ENCODE measurements at places on chromosomes 1 and 21.

DNA sequence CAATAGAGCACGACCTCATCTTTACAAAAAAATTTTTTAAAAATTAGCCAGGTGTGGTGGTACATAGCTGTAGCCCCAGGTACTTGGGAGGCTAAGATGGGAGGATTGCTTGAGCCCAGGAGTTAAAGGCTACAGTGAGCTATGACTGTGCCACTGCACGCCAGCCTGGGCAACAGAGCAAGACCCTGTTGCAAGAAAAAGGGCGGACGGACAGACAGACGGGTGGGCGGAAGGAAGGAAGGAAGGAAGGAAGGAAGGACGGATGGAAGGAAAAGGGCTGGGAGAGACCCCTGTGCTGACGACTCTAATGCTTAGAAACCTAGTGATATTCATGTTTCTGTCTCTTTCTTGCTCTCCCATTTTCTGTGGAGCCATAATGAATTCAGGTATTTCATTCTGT lies 14.4 kb downstream of the PI4KB start:
- DNase-seq = no peak

- DNase-seq = no peak
These were observed 34.7 kb downstream of the RGS5 start for GRCh38 chr1:163168053-163168452.

DNA sequence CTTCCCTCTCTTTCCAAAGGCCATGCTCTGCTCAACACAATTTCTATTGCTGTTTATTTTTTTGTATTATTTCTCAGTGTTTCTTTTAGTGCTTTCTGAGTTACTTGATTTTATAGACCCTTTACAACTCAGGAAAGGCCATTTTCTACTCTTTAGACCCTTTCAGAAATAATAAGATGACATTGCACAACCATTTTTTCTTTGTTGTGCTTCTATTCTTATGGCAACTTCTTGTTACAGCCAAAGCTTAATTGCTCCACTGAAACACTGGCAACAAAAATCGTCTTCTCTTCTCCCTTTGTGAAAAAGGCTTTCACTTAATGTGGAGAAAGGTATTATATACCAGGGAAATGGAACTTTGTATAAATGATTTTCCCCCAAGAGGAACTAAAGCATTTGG lies 39.0 kb upstream of the SAMSN1 start:
- no peak for DNase-seq

DNA sequence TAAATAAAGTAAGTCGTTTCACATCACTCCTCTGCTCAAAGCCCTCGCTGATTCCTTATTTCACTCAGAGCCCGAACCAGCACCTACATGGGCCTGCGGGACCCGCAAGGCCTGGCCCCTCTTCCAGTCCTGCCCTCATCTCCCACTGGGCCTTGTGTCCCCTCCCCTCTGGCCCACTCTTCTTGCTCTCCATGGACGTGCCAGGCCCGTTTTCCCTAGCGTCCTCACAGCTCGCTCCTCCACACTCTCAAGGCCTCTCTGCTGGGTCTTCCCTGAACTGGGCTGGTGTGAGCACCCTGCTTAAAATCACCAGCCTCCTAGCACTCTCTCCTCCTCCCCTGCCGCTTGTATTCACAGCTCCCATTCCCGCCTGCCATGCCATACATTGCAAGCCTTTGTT lies 237.9 kb downstream of the FOXD2 start:
- DNase-seq = no peak

GRCh38 chr1:152386940-152387339 lies 27.1 kb downstream of the CRNN start:
- DNase-seq = no peak

DNA sequence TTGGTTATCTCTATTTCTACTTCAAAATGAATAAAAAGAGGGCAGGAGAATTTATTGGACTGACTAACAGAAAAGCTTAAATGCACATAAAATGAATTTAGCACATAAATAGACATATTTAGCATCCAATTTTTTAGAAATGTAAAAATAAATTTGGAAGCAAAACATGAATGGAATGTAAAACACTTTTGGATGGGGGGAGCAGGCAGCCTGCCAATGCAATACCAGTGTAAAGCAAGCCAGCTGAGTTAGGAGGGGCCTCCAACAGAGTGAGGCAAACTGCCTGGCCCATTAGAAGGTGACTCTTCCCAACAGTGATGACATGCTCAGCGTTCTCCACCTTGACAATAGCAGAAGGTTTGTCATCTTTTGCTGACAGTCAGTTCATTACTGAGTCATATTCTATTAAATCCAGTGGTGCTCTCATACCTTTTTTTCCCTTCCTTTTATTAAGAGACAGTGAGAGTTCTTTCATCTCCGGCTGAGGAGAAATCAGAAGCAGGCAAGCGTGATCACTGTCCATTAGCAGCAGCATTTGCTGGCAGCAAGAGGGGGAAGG lies 19.5 kb upstream of the EXO1 start:
- no peak for DNase-seq

- no peak for DNase-seq
These were observed 982 bp downstream of the SCCPDH start for GRCh38 chr1:246725191-246725590.

DNA sequence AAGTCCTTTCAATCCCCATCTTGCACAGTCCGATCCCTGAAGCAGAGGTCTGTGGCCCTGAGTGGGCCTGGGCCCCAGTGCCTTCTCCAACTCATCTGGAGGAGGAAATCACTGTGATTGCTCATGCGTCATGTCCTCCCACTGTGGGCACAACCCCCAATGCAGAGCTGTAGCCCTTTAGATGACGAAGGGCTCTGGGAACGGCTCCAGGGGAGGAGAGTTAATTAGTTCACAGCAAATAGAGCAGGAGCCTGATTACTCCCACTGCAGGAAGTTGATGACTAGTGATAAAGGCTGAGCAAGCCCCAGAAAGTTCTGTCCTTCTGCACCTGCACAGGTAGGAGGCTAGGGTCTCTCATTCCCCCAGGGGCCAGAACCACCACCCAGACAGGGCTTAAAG lies 111.5 kb downstream of the CCDC185 start:
- DNase-seq = no peak

DNA sequence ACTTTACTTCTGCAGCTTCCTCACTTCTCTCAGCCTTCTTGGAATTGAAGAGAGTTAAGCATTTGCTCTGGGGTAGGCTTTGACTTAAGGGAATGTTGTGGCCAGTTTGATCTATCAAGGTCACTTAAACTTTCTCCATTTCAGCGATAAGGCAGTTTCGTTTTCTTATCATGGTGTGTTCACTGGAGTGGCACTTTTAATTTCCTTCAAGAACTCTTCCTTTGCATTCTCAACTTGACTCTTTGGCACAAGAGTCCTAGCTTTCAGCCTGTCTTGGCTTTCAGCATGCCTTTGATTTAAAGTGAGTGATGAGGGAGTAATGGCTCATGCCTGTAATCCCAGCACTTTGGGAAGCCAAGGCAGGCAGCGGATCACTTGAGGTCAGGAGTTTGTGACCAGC lies 38.7 kb downstream of the HS2ST1 start:
- DNase-seq = no peak

DNA sequence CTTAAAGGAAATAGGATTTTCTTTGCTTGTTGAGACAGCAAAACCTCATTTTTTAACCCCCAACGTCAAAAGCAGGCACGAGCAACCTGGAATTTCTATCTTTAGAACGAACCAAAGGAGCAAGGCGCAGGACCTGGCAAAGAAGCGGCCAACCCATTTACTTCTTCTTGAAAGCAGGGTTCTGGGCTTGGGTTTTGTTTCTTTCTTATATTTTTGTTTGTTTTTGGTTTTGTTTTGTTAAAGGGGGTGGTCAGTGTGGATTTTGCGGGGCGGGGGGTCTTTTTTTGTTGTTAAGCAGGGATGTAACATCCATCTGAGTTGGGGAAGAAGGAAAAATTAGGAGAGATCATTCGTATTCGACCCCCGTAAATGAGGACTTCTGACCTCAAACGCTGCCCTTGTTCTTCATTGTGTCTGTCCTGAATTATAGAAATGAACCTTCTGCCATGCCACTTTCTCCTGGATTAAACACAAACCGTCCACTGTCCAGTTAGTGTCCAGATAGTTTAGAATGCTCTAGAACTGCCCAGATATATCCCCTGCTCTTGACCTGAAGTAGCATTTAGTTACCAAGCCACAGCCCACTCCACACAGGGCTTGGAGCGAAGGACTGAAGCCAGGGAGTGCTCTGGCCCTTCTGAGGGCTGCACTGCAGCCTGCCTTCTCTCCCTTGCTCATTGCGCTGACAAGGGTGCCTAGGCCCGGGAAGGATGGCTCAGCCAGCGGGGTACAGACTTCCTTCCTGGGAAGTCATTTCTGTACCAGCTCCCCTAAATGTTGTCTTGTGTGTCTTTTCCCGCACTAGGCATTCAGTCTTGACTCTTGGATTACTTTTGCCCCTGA lies 909 bp upstream of the APP start:
- DNase-seq = no peak

DNA sequence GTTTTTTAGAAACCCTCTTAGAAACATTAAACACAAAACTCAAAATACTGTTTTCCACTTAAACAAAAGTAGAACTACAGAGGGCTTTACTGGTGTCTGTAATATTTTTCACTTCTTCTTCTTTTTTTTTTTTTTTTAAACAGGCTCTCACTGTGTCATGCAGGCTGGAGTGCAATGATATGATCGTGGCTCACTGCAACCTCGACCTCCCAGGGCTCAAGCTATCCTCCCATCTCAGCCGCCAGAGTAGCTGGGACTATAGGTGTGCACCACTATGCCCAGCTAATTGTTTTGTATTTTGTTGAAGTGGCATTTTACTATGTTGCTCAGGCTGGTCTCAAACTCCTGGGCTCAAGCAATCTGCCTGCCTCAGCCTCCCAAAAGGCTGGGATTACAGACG lies 194.8 kb downstream of the DAB1 start:
- DNase-seq = no peak

GRCh38 chr1:220696863-220697231 lies 6.7 kb downstream of the C1orf115 start:
- no peak for DNase-seq

DNA sequence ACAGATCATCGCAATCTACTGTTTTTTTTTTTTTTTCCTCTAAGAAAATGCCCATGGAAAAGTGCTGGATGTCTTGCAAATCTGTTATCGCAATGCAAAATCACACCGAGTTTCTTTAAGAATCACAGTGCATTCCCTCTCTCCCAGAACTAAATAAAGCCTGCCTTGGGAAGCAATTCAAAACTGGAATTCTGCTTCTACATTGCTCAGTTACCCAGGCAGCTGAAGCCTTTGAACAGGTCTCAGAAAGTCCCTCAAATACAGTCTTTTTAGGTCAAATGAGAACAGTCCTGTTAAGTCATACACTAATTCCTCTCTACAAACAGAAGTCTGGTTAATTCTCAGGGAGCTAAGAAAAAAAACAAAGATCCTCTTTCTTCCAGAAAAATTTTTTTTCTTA lies 46.3 kb downstream of the SLC30A10 start:
- DNase-seq = no peak

GRCh38 chr1:153882296-153882912 lies 40.4 kb downstream of the GATAD2B start:
- DNase-seq = no peak

DNA sequence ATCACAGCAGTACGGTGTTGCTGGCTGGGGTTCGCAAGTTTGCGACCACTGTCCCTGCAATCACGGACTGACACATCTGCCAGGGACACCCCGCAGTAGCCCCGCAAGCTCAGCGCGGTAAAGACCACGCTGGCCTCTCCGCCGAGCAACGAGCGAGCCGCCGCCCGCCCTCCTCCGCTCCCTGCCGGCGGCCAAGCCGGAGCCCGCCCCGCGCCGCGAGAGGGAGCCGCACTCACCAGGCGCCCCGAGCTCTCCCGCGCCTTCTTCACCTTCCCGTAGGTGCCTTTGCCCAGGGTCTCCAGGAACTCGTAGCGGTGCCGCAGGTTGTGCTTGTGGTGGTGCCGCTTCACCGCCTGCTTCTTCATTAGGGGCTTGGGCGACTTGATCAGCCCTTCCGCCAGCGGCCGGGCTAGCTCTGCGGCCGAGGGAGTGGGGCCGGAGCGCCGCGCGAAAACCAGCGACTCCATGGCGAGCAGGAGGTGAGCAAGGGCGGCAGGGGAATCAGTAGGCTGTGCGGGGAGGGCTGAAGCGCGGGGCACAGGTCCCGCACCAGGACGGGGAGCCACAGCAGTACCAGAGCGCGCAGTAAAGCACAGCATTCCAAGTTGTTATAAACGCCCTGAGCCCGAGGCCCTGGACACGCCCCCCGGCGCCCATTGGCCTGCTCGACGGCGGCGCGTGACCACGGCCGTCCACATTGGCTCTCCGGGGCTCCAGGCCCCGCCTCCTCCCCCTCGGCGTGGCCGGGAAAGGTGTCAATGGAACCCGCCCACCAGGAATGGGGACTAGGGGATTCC lies at the start of gene NUAK2:
TSS of gene NUAK2 (minus strand) at position 584 of the 797 bp plus-strand sequence. CDS start at position 467, 117 bp downstream.
- DNase-seq = peak; percentile 59

GRCh38 chr1:58575551-58576324 lies 1.3 kb downstream of the TACSTD2 start:
- no peak for DNase-seq

DNA sequence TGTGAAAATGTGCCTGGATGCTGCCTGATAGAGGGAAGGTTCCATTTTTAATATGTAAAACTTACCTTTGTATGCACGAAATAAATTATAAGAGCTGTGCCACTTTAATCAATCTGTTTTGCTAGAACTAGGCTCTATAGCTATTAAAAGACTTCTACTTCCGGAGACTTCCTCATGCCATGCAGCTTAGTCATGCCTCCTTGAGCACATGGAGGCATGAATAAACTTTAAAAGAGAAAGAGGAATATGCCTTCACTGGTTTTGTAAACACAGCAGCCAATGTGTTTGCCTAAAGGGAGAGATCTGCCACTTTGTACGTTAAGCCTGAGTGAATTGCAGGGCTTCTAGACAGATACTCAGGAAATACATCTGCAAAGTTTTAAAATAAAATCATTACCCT lies 604.6 kb downstream of the LRRIQ3 start:
- DNase-seq = no peak

GRCh38 chr1:234529095-234529949 lies 50.3 kb upstream of the TARBP1 start:
- no peak for DNase-seq

- no peak for DNase-seq
These were observed 29.9 kb upstream of the ERRFI1 start for GRCh38 chr1:8055973-8056372.

- no peak for DNase-seq
These were observed 45.4 kb upstream of the TENT5B start for GRCh38 chr1:27057801-27058625.

DNA sequence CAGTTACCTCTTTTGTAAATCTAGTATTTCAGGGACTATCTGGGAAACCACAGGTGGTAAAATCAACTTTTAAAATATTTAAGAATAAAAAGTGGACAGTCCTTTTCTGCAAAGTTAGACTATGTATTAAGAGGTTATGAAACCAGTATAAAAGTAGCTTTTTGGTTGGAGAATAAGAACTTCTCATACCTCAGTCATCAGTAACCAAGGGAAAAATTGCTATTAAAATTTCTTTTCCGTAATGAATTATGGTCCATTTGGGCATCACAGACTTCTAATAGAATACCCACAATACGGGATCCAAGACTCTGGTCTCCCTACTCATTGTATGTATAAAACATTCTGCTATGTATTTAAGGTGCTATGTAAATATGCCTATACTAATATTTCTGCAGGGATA lies 51.9 kb downstream of the ABL2 start:
- DNase-seq = no peak

GRCh38 chr1:6646499-6647148 lies 22.0 kb downstream of the THAP3 start:
- no peak for DNase-seq

Data from stimulated activated CD8-positive, alpha-beta memory T cell treated with anti-CD3 and anti-CD28 coated beads, Interleukin-4, amount 100 ng/mL, for 1 hour (primary cell).